ENCODE measurements at places on chromosomes 4 and X. TPM values are rescaled to one million over a fixed set of nuclear protein-coding genes. Genes with fewer than 3 reads are reported as not detected.

DNA sequence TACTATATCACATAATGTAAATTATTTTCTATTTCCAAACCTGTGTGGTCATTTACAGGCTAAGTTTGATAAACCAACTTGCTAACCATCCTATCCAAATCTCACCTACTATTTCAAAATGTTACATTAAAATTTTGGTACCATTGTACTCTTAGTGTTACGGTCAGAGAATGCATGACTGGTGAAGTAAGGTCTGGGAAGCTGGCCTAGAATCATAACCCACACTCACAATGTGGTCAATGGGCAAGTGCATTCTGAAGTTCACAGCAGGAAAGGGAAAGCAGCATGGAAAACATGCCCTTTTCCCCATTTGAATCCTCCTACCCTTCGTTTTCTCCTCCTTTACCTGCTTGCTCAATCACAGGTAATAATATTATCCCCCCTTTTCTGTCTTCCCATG is 54.4 kb downstream of the PPP3CA start:
- DNase-seq: no peak

DNA sequence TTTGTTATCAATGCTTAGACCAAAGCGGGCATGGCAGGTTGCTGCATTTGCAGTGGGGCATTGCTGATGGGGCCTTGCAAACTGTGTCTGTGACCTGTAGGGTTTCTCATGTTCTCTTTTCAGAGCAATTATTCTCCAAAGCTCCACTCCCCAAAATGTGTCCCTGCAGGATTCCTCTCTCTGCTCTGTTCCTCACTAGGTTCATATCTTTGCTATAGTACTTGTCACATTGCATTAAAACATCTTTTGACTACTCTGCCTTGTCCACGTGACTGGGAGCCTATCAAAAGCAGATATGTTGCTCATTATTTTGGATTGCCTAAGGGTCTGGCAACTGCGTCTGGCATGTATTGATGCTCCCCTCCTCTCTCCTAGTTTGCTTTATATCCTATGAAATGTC is 177.7 kb upstream of the MID1 start:
- no peak for DNase-seq

DNA sequence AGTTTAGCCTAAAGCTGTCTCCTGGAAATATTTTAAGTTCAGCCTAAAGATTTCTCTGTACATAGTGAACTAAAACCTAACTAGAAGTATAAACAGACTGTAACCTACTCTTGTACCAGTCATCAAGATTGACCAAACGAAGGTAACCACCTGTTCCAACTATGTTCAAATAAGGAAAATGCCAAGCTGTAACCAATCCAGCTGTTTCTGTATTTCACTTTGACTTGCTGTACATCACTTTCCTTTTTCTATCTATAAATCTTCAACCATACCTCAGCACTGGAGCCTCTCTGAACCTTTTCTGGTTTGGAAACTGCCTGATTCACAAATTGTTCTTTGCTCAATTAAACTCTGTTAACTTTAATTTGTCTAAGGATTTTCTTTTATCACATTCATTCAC is 3.1 kb upstream of the CYSLTR1 start:
- DNase-seq: no peak

DNA sequence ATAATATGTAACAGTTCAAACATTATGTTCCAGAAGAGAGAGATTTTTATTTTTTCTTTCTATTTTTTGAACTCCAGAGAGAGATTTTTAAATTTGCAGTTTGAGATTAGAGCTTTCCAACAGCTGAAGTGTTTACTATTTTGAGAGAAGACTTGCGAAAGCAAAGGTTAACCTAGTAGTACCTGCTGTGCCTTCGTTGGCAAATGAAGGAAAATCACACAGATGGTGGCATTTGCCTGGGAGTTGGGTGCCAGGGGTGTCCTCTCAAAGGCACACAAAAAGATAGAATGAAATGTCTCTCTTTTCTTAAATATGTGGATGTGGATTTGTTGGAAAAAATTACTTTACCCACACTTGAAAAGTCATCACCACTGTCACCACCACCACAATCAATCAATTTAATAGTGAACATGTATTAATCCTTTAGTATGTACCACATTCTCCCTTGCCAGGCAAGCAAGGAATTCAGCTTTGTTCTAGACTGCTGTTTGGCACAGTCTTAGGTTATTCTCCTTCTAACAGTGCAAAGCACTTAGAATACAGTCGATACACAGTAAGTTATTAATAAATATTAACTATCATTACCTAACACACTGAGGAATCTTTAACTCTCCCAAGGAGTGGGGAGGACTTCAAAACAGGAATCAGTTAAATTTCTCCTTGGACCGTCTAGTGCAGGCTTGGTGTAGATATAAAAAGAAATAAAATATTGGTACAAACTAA is 838.2 kb upstream of the FTHL17 start:
- DNase-seq: no peak

- DNase-seq: no peak
Observed at GRCh38 chrX:144791298-144791697, 456.0 kb upstream of the SPANXN1 start.

GRCh38 chr4:44446191-44446590 is 2.4 kb downstream of the KCTD8 start:
- DNase-seq: no peak

DNA sequence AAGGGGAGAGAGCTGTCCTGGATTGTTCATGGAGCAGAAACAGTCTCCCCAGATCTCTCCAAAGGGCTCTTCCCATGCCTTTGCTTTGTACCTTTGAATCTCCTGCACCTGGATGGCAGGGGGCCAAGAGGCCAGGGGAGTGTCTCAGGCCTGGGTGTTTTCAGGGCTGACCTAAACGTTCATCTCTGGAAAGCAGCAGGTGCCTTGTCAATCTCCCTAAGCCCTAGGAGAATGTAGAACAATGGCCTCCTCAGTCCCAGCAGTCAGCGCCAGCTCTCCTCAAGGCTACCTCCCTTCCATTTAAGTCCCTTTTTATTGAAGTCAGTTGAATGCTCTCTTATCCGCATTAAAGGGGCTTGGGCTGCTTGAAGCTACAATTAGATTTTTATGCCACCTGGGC is 31.2 kb upstream of the NSUN7 start:
- DNase-seq: no peak

GRCh38 chr4:67499799-67500198 is 45.5 kb downstream of the CENPC start:
- DNase-seq: no peak

- no peak for DNase-seq
Observed at GRCh38 chr4:48604527-48604926, 114.5 kb downstream of the ZAR1 start.

GRCh38 chrX:134990801-134991481 is at the start of gene SMIM10:
SMIM10 (plus strand) TSS chrX:134990991; CDS start chrX:134991096, 105 bp downstream.
- peak; percentile 92 for DNase-seq

GRCh38 chr4:130288576-130288975 is 1192.6 kb downstream of the C4orf33 start:
- no peak for DNase-seq

The GLRA3 gene
- total RNA-seq: not detected

The GLRA2 gene
- total RNA-seq: not detected

The CCNG2 gene
- total RNA-seq: 28.6 TPM

The NDP gene
- not detected for total RNA-seq

The FGFBP2 gene
- 16.3 TPM for total RNA-seq

The SPP1 gene
- 636 TPM for total RNA-seq

The MAMLD1 gene
- 11.2 TPM for total RNA-seq

The ARHGAP6 gene
- 9.5 TPM for total RNA-seq

The NKX3-2 gene
- total RNA-seq: 1.3 TPM

The ODAPH gene
- not detected for total RNA-seq
